IMR-90 (cell line): ENCODE measurements at places on chromosomes 12 and 14. TPM values are rescaled to one million over a fixed set of nuclear protein-coding genes. Genes with fewer than 3 reads are reported as not detected.

DNA sequence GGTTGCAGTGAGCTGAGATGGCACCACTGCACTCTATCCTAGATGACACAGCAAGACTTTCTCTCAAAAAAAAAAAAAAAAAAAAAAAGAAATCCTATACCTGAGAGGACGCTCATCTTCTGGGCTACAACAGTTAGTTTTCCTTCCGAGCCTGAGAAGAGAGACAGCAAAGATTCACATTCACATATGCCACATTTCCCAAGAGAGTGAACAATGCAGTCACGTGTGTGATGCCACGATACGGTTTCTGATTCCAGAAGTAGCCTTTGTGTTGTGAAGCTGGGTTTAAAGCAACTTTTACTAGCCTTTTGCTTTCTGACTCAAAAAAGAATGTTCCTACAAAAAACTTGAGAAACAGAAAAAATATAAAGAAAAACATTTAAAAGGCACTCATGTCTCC is 19.5 kb downstream of the GCN1 start:
- DNase-seq = no peak

- peak; percentile 29 for DNase-seq
Measured at GRCh38 chr14:52950410-52950897, 396 bp downstream of the FERMT2 start.

DNA sequence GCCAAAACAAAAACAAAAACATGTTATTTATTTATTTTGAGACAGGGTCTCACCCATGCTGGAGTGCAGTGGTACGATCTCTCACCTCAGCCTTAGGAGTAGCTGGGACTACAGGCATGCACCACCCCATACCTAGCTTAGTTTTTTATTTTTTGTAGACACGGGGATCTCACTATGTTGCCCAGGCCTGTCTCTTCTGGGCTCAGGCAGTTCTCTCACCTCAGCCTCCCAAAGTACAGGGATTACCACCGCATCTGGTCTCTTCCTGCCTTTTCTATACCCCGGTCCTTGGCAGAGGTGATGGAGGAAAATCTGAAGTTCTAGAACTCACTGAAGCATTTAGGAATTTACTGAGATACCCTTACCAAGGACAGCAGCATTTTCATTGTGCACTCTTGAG is 6.8 kb upstream of the IRF2BPL start:
- no peak for DNase-seq

- no peak for DNase-seq
Measured at GRCh38 chr14:101150039-101150610, 246.6 kb upstream of the RTL1 start.

PTPRR gene
- 0.18 and 0.28 TPM in 2 replicates for total RNA-seq

TMEM121 gene
- total RNA-seq = 2.7 and 3.9 TPM in 2 replicates

VRTN gene
- not detected in 2 replicates for total RNA-seq

LMNTD1 gene
- total RNA-seq = 4.3 and 4.7 TPM in 2 replicates

KERA gene
- total RNA-seq = not detected in 2 replicates

GRIN2B gene
- not detected in 2 replicates for total RNA-seq
